ENCODE measurements at places on chromosomes 4 and X.

DNA sequence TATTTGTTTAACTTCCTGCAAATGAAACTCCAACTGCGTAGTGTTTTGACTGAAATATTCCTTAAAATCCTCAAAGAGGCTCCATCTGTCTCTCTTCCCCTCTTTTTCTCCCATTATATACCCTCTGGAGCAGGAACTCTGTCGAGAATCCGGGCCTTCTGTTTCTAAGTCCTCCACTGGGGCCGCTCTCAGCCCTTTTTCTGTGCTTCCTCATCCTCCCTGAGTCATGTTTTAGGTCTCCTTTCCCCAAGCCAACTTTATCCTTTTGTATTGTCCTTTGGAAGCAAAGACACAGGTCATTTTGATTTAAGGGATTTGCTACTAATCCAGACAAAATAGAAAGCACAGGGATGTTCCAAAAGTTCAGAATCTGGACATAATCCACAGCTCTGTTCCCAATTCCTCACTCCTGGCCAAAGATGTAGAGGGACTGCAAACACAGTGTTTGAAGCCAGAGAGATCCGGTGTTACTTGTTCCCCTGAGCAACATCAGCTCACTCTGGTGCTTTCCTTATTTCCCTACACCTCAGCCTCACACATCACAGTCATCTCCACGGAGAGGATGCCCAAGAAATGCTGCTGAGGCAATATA is 131.0 kb upstream of the KLF3 start:
- DNase-seq, result no peak

GRCh38 chrX:12946838-12947544 is 27.9 kb upstream of the TMSB4X start:
- DNase-seq, result peak; percentile 82

GRCh38 chr4:154606728-154607723 is 5.4 kb downstream of the FGG start:
- no peak for DNase-seq

- DNase-seq, result no peak
Observed at GRCh38 chrX:69142788-69143469, 22.3 kb downstream of the PJA1 start.

- no peak for DNase-seq
Observed at GRCh38 chr4:168784786-168785461, 225.1 kb downstream of the CBR4 start.

DNA sequence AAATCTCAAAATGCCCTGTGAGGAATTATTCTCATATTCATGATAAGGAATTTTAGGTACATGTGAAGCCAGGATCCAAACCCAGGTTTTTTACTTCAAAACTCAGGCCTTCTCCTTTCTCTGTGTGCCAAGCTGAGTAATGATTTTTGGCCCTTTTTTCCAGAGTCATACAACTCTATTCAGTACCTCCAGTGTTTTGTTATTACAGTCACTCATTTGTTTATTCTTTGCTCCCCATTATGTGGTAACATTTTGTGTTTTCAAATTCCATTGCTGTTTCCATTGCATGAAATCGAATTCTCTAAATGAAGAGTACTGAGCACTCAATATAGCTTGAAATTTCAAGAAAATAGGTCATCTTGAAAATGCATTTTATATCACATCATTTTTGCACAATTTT is 315.4 kb downstream of the NR3C2 start:
- peak; percentile 57 for DNase-seq

DNA sequence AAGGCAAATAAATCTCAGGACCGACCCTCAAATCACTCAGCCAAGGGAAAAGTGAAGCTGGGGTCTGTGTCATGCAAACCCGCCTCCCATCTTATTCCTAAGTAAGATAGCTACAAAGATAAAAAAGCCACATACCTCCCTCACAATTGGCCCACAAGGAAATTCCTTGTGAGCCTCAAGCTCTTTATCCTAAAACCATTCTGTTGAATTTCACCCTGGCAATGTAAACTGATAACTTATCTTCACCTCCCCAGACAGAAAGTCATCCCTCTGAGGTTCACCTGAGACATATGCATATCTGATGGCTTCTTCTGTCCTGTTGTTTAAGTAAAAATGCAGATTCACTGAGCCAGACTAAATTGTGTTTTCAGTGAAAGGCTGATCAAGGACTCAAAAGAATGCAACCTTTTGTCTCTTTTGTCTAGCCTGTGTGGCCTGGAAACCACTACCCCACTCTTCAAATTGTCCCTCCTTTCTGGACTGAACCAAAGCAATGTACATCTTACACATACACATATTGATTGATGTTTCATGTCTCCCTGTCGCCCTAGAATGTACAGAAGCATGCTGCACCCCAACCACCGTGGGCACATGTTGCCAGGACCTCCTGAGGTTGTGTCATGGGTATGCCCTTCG is 91.3 kb downstream of the MFAP3L start:
- DNase-seq, result no peak

GRCh38 chr4:33628296-33628695 is 2616.0 kb downstream of the ARAP2 start:
- DNase-seq, result no peak

DNA sequence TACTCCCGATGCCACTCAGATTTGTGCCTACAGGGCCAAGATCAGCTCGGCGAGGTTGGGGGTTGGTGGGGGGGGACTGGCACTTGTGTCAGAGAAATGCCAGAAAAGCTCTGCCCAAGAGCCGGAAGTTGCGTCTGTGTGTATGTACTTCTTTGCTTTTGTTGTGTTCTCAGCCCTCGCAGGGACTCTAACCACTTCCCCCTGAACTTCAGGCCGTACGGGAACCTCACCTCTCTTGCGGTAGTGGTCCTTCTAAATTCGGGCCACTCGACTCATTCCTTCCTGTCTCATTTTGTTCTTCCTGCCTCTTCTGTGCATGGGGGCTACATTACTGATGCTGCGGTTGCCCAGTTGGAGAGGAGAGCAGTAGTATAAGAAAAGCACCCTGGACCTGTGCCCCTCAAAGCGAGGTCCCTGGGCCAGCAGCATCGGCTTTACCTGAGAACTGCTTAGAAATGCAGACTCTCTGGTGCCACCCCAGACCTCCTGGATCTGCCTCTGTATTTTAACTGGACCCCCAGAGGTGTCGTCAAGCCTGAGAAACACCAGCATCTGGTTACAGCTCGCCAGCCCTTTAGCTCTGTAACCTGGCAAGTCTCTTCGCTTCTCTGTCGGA is 146.3 kb upstream of the RPS6KA3 start:
- DNase-seq, result no peak

DNA sequence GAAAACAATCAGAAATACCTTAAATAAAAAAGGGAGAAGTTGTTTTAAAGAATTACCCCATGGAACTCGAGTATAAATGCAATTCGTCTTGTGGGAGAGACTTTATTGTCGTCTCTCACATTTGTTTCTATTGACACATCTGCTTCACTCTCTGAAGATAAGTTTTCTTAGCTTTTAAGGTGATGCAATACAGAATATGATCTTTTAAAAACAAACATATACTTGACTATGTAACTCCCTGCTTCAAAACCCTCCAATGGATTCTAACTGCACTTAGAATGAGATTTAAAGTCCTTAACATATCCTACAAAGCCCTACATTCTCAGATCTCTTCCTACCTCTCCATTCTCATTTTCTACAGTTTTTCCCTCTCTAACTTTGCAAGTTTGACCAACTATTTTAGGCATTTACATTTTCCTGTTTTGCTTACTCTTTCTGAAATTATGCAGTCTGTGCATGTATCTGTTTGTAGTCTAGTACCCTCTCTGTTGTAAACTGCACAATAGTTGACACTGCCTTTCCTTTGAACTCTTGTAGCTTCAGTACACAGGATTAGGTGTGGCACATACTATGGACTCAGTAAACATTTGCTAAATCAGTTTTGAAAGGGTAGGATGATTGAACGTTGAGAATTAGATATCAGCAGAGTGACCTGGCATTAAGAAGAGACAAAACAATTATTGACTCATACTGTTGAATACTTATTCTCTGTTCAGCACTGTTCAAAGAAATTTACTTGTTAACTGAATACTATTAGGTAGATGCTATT is 59.8 kb downstream of the AGTR2 start:
- DNase-seq, result no peak

DNA sequence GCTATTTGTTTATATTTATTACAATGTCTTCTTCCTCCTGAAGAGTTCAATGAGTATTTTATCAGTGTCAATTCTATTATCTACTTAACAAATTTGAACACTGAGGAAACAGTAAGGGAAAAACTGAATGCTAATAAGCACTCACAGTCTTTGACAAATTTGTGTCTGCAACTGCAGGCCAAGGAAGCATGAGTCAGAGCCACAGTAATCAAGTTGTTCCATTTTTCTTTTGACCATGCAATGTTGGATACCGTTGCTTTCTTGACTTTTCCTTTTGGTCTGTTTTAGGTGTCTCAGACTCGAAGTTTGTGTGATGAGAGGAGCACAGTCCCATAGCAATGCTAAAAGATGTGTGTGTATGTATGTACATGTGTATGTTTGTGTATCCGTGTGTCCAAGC is 359.6 kb downstream of the IL1RAPL1 start:
- peak; percentile 41 for DNase-seq

DNA sequence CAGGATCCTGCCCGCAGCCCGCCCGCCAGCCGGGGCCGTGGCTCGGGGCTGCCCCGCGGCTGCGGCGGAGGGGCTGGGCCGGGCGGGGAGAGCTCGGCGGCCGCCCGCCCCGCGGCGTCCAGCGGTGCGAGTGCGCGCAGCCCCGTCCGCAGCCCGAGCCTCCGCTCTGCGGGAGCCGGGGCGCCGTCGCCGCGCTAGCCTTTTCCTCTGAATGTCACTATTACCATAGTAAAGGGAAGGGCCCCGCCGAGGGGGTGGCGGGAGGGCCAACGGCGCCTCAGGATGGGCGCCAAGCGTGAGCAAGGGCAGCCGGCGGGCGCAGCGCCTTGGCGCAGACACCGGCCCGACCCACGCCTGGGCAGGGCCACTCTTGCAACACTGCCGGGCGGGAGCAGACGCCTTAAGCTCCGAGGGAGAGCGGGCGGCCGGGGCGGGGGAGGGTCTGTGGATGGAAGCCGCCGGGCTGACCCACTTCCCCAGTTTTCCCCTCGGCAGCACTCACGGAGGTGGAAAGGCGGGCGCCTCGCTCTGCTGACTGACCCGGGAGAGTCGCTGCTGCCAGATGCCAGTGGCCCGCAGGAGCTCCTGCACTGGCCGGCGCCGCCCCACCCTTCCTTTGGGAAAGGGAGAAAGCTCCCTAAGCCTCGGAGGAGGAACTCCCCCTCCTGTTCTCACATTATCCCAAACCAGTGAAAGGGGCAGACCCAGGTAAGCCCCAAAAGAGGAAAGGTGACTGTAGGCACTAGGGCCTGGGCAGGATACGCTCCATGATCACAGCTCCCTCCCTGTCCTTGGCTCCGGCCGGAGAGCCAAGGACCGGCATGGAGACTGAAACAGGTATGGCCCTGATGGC is 329.4 kb downstream of the HNRNPD start:
- peak; percentile 0 for DNase-seq

DNA sequence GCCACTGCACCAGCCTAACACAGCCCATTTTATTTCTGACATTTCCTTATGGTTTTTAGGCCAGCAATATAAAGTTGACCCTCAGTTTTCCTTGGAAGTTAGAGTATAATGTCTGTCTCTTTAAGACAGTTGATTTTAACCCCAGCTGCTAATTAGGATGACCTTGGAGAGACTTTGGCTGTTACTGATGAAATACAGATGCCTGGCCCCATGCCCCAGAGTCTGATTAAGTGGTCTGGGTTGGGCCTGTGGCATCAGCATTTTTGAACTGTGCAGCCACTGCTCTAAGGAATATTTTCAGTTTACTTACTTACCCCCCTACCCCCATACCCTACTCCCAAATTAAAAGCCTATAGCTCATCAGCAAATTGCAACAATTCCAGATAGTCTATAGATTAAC is 85.8 kb downstream of the DCLK2 start:
- no peak for DNase-seq

GRCh38 chr4:38310446-38311043 is 350.3 kb downstream of the PTTG2 start:
- DNase-seq, result no peak

- peak; percentile 19 for DNase-seq
Observed at GRCh38 chr4:110540581-110540980, 64.6 kb downstream of the ENPEP start.

DNA sequence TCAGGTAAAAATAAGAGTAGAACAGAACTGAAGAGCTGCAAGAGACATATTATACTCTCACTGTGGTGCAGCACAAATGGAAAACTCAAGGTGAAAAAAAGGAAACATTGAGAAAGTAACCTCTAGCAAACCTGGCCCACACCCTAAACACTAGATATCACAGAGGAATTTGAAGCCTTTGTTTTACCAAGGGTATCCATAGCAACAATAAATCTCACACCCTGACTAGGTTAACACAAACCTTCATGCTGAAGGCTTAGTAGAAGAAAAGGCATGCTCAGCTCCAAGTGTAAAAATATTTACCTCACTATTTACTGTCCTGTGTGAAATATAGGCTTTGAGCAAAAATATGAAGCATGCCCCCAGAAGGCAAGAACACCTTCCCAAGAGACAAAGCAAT is 61.9 kb upstream of the TAB3 start:
- no peak for DNase-seq

GRCh38 chr4:156889616-156890594 is 81.7 kb downstream of the PDGFC start:
- DNase-seq, result peak; percentile 83

DNA sequence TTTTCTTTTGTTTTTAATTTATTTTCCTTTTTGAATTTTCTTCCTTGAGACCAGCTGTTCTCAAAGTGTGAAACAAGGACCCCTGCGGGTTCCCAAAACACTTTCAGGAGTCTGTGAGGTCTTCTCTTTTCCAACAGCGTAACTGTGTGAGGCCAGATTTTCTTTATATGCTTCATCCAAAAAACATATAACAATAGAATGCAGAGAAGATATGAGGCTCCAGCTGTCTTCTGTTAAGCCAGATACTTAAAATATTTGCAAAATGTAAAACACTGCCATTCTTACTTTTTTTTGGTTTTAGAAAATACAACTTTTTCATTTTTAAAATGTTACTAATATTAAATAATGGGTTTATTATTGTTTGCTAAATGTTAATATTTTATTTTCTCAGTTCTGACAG is 27.8 kb downstream of the USP38 start:
- no peak for DNase-seq

DNA sequence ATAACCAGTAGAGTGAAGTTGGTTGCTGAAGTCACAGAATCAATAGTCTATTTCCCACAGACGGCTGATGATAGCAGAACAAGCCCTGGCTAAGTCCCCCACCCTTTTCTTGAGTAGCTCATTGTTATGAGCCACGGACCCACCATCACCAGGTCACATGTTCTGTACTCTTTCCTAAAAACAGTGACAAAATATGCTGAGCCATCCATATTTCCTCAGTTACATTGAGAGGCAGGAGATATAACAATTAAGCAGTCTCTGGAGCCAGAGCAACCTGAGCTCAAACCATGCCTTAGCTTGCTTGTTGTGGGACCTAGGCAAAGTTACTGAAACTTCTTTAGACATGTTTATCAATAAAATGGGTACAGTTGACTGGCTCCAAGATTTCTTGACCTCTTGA is 2.9 kb upstream of the CSTF2 start:
- DNase-seq, result no peak

DNA sequence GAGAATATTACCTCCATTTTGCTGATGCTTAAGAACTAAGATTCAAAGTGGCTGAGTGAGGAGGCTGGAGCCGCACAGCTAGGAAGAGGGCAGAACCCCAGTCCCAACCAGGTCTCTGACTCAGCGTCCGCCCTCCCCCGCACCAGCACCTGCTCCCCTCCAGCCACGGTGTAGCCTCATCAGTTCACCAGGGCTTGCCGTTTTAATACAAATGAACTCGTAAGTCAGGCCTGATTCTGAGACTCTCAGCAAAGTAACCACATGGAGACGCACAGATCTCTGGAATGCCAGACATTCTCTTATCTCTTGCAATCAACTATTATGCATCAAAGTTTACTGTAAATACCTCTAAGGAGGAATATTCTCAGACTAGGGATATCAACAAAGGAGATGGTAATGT is 52.4 kb downstream of the ENPP6 start:
- DNase-seq, result peak; percentile 11

Measured in IMR-90 (cell line).